ENCODE measurements at places on chromosomes 4 and X. TPM values are rescaled to one million over a fixed set of nuclear protein-coding genes. Genes with fewer than 3 reads are reported as not detected.

The MAGEC2 gene
- 0.28 TPM for total RNA-seq

The FGFR3 gene
- 0.56 TPM for total RNA-seq

The PABPC5 gene
- total RNA-seq: 2.5 TPM

The IL2RG gene
- not detected for total RNA-seq

The DNAJB14 gene
- 56.9 TPM for total RNA-seq

The CXCL3 gene
- 5.4 TPM for total RNA-seq

The SLC26A1 gene
- under 0.01 TPM for total RNA-seq

The GIMD1 gene
- 0.19 TPM for total RNA-seq

The GAGE13 gene
- not detected for total RNA-seq

The SRPK3 gene
- total RNA-seq: 0.85 TPM

The NRK gene
- under 0.01 TPM for total RNA-seq

The AREG gene
- total RNA-seq: 5.9 TPM

The CXCL9 gene
- not detected for total RNA-seq
